Stimulated activated CD4-positive, alpha-beta T cell treated with anti-CD3 and anti-CD28 coated beads, Interleukin-15, amount 100 ng/mL, for 1 hour (primary cell): ENCODE measurements at places on chromosomes 12 and 14.

DNA sequence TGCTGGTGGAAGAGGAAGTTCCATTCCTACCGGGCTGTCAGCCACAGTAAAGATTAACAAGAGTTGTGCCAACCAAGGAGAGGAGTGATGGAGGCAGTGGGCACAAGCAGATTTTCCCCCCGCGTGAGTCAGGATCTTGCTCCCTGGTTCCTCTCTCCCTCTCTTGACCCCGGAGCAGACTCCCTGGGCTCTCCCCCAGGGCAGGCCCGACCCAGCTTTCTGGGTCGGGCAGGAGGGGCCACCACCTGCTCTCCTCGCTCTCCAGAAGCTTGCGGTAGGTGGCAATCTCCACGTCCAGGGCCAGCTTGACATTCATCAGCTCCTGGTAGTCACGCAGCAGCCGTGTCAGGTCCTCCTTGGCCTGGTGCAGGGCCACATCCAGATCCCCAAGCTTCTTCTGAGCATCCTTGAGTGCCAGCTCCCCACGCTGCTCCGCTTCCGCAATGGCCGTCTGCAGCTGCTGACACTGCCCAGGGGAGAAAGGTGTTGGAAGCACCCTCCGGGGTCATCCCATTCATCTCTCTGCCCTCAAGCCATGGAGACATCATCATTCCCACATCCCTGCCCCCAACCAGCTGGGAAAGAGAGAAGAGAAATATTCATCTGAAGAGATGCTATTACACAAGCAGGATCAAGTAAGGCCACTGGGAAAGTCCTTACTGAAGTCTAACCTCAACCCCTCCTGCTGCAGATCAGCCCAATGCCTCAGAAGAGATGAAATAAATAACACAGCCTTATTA is 9.0 kb upstream of the KRT4 start:
- no peak for DNase-seq

DNA sequence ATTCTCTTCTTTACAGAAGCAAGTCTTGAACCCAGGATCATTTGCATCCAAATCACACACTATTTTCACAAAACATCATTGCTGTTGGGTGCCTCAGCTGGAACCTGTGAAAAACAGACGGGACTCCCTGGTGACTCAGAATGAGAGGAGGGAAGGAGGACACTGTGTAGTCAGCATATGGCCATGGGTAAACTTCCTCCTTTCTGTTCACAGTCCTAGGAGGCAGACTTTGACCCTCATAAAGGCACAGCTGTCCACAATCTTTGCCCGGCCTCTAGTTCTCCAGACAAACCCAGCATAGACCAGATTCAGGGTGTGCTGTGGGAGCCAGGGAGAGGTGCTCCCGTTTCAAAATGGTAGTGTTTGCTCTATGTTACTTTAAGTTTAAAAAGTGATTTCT is 62.0 kb downstream of the DYRK2 start:
- DNase-seq, result no peak

- no peak for DNase-seq
Observed at GRCh38 chr12:96889273-96889933, 17.7 kb upstream of the NEDD1 start.

GRCh38 chr14:33950320-33951182 is at the start of gene EGLN3:
TSS of gene EGLN3 (minus strand) at chr14:33951074. CDS start at chr14:33950752, 322 bp downstream.
- peak; percentile 19 for DNase-seq

- DNase-seq, result no peak
Observed at GRCh38 chr12:22766911-22767420, 142.0 kb downstream of the ETNK1 start.

- no peak for DNase-seq
Observed at GRCh38 chr12:77847680-77848431, 17.2 kb downstream of the NAV3 start.

DNA sequence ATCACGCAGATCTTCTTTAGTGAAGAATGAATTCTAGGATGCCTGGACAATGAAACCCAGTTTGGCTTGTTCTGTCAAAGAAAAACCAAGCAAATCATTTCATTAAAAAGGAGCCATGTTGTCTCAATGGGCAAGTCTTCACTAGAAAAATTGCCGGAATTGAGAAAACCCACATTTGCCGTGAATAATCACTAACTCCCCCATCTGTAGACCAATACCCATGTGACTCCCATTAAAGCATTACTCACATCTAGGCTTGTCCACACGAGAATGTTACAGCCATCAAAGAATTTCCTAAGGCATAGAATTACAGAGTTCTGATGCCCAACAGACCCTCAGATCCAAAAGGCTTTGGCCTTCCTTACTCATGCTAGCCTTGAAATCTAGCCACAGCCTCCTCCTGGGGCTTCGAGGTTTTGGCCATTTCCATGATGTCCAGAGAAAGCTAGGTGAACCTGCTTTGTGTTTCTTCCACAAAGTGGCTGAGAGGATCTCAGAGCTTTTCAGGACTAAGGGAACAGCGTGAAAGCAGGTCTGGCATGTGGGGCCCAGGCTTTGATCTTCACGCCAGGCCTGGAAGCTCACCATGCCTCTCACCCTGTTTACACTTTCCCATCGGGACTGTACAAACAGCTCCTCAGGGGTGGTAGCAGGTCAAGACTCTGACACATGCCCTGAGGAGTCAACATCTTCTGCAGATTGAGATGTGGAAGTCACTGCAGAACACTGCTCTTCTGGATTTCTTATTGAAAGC is 12.1 kb downstream of the SLC7A8 start:
- no peak for DNase-seq

DNA sequence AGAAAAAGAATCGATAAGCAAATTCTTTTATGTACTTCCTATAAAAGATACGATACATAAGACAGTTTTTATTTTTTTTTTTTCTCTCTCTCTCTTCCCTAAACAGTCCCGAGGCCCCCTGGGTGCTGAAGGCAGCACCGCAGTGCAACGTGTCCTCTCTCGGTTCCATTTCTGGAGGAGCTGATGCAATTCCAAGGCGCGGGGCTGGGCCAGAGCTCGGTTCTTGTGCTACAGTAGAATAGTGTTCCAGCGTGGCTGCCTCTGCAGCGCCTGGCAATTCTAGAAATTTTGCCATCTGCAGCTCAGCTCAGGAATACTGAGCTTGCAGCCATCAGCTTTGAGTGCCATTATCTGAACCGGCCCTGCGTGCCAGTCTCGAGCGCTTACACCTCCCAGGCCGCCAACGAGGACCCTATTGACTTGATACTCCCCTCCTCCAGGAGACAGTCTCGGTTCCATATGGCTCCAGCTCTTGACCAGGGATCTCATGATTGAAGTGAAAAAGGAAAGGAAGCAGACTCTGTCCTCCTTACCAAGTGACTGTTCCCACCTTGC is 630 bp downstream of the ALDH1L2 start:
- no peak for DNase-seq

DNA sequence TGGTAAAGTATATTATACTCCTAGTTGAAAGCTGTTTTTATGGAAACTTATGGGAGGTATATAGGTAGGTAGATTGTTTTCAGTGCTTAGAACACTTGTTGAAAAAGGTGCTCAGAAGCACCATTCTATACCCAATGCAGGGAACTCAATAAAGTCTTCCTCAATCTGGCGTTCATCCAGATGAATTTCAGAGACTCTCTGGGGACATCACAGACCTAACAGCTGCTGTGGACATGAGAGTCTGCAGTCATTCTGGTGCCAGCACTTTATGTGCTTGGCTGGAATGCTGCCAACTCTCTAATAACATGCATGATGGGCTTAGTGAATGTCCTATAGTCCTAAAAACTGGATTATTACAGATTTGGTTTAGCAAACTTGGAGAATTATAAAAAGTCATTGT is 115.9 kb downstream of the NTN4 start:
- DNase-seq, result no peak

DNA sequence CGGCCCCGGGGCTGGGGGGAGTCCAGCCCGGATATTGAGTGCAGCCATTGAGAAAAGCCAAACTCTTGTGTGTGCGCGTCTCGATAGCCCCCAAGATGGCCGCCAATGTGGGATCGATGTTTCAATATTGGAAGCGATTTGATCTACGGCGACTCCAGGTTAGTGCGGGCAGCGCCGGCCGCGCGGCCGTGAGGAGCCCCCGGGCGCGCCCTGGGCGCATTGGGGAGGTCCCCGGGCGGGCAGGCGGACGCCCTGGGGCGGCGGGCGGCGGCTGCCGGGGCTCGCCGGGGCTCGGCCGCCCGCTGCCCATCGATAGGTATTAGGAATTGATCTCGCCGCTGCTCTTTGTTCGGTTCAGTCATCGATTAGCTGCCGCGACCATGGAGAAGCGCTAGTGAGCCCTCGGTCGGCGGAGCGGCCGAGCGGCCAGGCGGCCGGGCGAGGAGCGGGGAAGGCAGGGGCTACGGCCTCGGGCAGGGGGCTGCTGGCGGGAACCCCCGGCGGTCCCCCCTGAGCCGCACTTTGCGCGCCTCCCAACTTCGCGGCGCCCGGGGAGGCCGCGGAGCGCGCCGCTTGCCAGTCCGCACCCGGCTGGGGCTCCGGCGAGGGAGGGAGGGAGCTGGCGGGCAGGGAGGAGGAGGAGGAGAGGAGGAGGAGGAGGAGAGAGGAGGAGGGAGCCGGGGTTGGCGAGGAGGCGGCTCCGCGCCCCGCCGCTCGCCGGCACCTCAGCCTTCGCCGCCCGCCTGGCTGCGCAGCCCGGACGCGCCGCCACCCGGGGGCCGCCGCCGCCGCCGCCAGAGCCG is 113.9 kb upstream of the MYL2 start:
- DNase-seq, result no peak

DNA sequence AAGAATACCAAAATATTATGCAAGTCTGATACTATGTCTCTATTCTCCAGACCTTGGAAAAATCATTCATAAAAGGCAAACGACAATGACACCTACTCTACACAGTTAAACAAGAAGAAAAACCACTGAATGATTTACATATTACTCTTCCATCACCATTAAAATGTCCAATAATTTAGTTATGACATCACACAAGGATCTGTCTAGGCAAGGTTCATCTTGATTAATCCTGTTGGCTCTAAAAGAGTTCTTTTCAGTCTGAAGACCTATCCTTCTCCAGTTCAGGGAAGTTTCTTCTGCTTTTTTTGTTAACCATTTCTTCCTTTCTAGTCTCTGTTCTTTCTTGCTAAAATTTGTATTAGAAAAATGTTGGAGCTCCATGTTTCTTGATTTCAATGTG is 64.0 kb downstream of the OSBPL8 start:
- no peak for DNase-seq

- DNase-seq, result no peak
Observed at GRCh38 chr12:60101715-60102114, 505.9 kb downstream of the SLC16A7 start.

DNA sequence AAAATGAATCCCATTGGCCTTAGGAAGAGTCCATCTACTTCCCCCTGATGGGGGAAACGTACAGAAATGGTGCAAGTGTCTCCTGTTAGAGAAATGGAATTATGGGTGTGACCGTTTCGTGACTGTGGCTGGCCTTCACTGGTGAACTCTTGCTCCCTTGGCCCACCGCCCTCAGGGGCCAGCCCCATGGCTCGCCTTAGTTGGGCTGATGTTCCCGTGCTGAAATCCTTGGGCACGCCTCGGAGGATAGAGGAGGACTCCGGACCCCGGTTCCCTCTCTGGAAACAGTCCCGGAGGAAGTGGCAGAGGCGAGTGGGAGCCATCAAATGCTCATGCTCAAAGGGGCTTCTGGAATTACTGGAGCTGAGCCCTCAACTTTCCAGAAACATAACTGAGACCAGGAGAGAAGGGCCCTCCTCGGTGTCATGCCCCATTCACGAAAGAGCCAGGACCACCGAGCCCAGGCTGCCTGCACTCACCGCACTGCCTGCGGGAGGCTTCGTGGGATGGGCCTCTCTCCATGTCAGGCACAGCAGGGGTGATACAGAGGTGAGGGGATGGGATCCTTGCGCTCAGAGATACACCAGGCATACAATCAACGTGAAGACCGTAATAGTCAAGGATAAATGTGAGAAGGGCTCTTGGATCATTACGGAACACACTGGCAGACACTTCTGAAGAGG is 10.1 kb upstream of the CACNA2D4 start:
- DNase-seq, result no peak

DNA sequence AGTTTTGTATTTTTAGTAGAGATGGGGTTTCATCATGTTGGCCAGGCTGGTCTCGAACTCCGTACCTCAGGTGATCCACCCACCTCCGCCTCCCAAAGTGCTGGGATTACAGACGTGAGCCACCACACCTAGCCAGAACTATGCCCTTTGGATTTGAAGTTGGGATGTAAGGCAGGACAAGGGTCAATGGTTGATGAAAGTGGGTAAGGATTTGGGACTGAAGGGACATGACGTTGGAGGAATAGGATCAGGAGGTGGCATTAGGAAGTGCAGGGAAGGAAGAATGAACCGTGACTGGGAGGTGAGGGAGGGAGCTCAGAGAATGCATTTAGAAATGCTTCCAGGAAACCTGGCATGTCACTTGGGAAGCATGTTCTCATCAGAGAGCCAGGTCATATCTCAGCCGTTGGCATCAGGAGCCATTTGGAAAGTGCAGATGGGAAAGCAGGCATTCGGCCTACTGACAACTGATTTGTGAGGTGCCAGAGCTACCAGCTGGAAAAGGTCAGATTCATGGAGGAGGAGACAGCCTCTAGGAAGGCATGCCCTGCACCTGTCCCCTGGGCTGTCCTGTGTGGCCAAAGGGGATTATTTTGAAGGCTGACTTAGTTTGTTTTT is 2.2 kb downstream of the CRADD start:
- DNase-seq, result no peak

DNA sequence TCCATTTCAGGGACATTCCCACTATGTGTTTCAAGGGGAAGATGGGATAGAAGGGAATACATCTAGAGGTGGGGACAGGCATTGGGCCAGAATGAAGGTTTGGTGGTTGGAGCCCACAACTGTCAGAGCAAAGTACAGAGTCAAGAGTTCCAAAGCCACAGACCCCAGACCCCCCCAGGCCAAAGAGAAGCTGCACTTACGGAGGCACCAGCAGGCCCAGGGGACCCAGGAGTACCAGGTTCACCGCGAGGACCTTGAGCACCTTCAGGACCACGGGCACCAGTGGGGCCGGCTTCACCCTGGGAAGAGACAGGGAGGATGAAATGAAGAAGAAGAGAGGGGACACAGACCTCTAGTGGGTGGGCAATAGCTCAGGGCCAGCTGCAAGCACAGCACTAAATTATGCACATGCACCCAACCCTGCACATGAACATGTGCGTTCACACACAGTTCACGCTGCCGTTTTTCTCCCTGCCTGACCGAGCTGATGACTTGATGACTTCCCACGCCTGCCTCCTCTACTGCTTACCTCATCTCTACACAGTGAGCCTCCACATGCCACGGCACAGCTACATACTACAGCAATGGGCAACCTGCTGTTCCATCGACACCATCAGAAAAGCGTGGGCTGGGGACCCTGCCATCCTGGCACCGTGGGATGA is 16.7 kb downstream of the COL2A1 start:
- no peak for DNase-seq

GRCh38 chr14:60184146-60184904 is 19.1 kb upstream of the DHRS7 start:
- no peak for DNase-seq

GRCh38 chr12:108211157-108211556 is 82.1 kb downstream of the WSCD2 start:
- DNase-seq, result no peak

GRCh38 chr12:26361964-26362363 is 166.6 kb downstream of the SSPN start:
- DNase-seq, result no peak

DNA sequence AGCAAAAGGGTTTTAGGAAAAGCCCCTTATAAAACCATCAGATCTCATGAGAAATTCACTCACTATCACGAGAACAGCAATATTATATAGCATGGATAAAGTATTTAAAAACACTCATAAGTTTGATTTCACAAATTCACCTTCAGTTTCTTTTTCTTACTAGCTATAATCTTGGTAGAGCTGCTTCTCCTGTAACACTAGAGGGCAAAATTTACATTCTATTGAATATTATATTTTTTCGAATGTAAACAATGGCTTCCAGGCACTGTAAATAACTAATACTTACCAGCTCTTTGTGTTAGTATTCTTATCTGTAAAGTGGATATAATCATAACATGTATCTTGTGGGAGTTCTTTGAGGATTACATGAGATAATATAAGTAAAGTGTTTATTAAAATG is 259.6 kb downstream of the CCER1 start:
- no peak for DNase-seq
